ENCODE measurements at places on chromosomes 16 and 17.
A peak's percentile ranks its signal among the peaks of the same experiment; 100 is the strongest.

DNA sequence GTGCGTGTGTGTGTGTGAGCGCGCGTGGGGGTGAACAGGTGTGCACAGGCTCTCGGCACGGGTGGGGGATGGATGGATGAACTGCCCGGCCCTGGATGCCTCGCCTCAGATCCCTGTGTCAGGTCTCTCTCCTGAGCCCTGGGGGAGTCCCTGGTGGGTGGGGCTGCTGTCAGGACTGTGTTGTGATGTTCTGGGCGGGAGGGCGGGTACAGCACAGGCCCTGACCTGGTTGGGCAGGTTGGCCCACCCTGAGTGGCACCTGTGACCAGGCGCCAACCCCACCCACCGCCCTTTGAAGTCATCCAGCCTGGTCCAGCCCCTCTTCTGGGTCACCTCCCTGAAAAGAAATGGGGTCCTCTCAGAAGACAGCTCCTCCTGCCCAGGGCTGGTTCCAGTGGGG, 41.6 kb upstream of the TAC4 start:
- no peak for DNase-seq

- peak; percentile 42 for DNase-seq
These were observed 787 bp downstream of the NT5C start for GRCh38 chr17:75130632-75131277.

DNA sequence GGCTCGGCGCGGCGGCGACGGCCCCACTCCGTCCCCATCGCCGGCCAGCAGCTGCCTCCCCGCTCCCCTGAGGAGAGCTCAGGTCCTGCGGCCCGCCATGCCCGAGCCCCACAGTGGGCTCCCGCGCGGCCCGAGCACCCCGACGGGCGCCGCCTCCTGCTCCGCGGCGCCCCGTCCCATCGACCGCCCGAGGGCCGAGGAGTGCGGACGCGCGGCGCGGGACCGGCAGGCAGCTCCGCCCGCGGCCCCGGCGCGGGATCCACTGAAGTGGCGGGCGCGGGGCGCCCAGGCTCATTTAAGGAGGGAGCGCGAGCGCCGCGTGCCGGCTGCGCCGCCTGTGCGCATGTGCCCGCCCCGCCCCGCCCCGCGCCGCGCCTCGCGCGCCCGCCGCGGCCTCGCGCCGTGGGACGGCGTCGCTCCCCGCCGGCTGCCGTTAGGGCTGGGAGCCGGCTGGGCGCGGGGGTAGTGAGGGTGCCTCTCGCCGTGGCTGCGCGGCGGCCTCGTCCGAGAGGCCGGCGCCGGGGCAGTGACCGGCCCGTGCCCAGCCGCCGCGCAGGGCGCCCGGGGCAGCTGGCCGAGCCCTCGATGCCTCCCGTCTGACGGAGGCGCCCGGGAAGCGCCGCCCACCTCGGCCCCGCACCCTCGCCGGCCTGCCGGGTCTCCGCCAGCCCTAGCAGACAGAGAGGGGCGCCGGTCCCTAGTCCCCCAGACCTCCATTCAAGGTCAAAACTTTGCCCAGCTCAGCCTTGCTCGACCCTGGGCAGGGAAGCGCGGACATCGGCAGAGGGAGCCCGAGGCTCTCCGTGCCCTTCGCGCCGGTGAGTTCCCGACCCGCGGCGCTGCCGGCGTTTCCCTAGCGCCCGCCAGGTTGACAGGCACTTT, at the start of gene NETO2:
TSS of gene NETO2 (minus strand) at position 269 of the 882 bp plus-strand sequence. CDS start 333 bp downstream, outside the sequence.
- DNase-seq, result peak; percentile 35

DNA sequence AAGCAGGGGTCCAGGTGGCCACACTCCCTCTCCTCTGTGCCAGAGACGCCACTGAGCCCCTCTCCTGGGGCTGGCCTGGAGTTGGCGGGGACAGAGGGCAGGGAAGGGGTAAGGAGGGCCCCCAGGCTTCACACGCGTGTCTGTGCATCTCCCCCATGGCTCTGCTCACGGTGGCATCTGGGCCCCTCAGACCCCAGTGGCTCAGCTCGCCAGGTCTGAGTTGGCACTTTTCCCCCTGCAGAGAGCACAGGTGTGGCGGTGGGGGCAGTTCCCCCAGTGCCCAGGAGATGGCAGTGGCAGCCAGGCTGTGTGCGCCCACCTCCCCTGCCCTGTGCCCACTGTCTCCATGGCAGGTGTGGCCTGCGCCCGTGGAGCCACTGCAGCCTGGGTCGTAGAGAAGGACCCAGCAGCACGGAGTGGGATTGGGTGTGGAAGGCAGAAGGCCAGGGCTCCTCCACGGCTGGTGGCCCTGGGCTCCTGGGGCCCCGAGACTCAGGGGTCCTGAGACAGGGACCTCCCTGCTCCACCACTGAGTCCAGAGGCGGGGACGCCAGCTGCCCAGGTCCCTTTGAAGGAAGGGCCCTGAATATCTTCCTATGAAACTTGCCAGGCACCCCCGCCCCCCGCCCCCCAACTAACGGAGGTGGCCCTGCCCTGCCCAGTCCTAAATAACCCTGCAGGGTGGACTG, 4.3 kb upstream of the APRT start:
- DNase-seq, result peak; percentile 33

- DNase-seq, result no peak
These were observed 4.9 kb downstream of the NQO1 start for GRCh38 chr16:69721441-69721957.

DNA sequence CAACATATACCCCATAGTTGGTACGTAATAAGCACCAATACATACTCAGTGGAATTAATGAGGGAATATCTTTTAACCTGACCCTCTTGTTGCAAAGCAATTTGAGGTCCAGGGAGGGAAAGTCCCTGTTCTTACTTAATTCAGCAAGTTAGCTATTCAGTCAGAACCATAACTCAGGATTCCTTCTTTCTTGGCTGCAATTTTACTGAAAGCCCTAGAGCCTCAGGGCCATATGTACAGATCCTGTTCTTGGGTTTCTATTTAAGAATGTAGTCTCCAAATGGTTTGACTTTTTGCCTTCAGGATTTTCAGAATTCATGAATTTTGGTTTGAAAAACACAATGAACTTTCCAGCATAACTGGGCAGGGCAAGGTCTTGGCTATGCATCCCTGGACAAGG, 436.5 kb downstream of the HS3ST4 start:
- no peak for DNase-seq

DNA sequence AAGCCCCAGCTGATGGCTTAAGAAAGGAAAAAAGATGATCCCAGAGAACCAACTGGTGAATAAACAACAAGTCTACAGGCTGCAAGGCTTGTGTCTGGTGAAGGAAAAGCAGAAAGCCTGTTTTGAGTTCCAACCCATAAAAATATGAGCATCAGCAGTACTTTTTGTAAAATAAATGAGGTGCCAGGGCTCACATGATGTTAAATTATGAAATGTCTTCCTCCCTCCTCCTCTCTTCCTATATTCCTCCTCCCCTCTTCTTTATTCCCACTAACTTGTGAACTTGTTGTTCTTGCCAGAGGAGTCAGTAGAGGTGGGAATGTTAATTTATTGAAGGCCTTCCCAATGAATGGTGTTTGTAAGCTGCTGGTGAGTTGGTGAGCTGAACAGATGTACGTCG, 212.2 kb upstream of the CDH11 start:
- no peak for DNase-seq

- no peak for DNase-seq
These were observed 868.3 kb downstream of the CDH11 start for GRCh38 chr16:64253525-64253924.

GRCh38 chr17:19812407-19812806, 55.3 kb downstream of the ULK2 start:
- DNase-seq, result peak; percentile 37

DNA sequence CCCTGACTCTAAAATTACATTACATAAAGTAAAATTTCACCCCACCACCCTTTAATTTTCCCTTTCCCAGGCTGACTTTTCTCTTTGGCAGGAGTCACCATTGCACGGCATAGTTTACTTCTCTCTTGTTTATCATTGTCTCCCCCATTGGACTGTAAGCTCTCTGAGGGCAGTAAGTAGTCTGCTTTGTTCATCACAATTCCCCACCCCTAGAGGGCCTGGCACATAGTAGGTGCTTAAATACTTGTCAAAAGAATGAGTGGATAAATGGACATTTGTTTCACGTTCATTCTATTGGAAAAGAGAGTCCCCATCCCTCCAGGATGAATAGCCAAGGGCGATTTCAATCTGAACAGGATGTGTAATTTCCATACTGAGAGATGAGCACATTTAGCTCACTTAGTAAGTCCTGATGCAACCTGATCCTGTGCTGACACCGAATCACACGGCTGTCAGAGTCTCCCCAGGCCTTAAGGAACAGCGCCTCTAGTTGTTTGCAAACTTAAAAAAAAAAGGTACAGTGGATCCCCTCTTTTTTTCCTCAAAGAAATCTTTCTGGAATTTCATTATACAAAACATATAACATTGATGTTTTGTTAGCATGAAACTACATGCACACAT, 54.0 kb downstream of the AKAP1 start:
- no peak for DNase-seq

GRCh38 chr16:23859713-23860269, 24.0 kb downstream of the PRKCB start:
- DNase-seq, result no peak

- DNase-seq, result no peak
These were observed 66.1 kb downstream of the SMG6 start for GRCh38 chr17:2237521-2237921.

DNA sequence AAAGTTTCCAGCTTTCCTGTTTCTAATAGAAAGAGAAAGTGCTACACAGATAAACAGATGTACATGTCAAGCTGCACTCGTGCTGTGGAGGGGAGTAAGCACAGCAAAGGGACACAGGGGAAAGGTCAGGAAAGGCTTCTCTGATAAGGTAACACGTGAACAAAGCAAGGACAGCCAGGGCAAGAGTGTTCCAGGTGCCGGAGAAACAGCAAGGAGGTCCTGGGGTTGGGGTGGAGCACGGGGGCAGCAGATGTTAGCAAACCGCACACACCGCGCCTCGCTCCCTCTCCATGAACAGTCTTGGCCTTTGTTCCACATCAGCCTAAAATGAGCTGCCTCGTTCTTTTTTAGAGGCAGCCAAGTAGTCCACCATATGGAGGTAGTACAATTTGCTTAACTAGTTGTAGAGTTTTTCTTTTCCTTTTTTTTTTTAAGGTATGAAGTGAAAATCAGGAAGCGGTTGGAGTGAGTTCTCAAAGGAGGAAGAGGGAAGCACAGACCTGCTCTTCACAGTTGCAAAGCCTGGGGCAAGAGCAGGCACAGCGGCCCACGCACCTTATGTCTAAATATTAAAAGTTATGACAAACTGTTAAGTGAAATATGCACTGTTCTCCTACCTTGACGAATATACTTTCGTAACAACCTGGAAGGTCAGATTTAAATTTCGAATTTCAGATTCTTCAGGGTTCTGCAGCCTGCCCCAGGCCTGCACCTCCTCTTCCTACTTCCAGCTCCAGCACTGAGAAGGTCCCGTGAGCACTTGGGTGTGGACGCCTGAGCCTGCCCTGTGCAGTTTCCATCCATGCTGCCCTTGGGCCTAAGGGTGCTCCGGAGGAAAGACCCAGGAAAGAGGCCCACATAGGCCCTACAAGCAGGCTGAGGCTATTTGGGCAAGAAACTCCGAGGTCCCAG, 41.5 kb upstream of the RPH3AL start:
- DNase-seq, result no peak

DNA sequence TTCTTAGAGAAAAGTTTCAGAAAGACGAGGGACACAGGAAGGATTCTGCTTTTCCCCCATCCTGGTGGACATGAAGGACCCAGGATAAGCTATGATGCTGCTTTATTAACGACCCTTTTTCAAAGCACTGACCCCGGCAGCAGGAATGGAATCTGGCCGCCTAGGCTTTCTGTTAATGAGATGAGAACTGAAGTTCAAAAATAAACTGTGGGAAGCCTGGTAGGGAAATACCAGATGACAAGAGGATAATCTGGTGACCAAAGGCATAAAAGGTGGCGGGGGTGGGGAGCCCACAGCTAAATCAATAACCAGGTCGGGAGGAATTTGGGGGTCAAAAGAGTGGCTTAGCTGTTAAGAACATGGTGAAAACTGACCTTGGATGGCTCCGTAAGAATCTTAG, 171.0 kb downstream of the XYLT1 start:
- no peak for DNase-seq

DNA sequence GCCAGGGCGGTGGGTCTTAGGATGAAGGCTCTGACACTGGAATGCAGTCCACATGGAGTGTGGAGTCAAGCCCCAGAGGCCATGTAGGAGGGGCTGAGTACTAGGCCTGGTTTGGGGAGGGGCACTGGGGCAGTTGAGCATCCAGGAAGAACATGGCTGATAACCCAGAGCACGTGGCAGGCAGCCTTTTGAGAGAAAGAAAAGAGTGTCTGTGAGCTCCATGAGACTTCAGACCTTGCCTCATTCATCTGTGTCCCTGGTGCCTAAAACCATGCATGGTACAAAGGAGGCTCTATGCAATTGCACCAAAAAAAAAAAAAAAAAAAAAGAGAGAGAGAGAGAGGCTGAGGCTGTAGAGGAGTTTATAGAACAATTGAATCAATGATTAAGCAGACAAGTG, 14.6 kb downstream of the SLC46A1 start:
- no peak for DNase-seq

DNA sequence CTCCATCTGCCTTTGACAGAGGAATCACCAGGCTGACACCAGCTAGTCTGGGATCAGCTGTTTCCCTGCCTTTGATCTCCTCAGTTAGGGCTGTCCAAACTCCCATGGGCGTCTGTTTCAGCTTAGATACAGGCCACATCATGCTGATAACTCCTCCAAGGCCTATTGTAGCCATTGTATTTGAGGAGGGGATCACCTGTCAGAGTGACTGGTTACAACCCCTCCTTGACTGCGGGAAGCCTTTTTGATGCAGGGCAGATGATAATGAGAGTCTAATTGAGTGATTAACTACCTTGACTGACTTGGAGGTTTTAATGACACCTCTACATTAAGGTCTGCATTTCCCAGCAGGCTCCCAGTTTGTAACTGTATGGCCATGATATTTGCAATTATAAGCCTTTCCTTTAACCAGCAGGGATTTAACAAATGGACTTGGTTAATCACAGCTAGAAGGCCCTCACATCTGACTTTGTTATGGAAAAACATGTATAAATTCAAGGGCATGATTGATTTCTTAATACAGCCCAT, 863.5 kb downstream of the KCNJ2 start:
- DNase-seq, result no peak

GRCh38 chr16:25155553-25156460, 44.3 kb downstream of the LCMT1 start:
- DNase-seq, result no peak

DNA sequence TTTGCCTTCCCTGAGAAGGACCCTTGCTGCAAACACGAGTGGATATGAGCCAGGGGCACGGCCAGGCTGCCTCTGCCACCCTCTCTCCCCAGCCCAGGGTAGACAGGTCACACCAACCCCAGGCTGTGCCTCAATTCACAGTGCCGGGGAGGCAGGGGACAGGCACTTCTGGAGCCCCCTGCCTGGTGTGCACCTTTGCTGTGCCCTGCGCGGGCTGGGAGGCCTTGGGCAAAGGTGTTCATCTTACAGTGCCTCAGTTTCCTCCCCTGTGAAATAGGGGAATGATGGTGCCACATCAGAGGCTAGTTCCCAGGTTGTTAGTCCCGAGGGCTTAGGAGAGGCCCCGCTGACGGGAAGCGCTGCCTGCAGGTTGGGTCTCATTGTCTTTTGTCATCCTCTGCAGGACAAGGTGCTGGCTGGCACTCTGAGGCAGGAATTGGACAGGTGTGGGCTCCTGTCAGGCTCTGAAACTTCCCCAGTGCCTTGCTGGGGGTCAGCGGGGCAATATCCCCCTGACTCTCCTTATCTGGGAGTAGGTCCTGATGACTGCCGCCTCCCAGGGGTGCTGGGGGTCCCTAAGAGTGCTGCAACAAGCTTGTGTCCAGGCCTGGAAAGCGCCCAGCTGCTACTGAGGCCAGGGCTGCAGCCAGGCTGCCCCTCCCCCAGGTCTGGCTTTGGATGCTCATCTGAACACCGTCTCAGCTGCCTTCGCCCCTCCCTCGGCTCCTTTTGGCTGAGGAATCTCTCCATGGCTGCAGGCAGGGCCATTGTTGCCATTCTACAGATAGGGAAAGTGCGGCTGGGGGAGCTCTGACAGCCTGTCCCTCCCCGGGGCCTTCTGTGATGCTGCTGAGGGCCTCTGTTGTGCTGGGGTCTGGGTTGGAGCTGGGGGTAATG, 3.1 kb downstream of the PRSS21 start:
- DNase-seq, result no peak

All from stimulated activated naive CD4-positive, alpha-beta T cell (primary cell).